ENCODE measurements at places on chromosomes 13 and 19.

DNA sequence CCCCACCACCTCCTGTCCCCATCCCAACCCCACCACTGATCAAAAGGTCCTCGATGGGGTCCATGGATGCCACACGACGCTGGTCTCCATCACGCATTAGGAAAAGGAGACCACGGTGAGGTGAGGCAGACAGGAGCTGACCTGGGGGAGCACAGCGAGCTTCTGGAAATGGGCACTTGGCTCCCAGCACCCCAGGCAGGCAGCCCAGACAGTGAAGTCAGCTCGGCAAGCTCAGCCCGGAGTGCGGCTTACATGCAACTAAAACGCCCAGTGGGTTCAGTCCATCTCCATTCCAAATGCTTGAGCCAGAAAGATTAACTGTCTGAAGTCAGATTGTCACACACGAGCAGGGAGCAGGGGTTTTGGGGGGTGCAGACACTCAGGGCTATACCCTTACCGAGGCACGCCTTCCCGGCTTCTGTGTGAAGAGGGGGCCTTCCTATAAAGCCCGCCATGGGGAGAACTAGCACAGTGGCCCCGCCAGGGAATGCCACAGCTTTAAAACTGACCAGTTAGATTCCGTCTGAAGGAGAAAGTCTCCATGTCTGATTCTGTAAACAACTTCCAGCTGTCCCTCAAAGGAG, 79.4 kb downstream of the SPACA7 start:
- no peak for DNase-seq

- no peak for DNase-seq
These were observed 3.2 kb downstream of the MAG start for GRCh38 chr19:35294859-35295791.

- no peak for DNase-seq
These were observed 1.8 kb downstream of the GADD45B start for GRCh38 chr19:2477732-2478191.

- DNase-seq = peak; percentile 60
These were observed 12.1 kb upstream of the FKRP start for GRCh38 chr19:46733690-46734292.

GRCh38 chr19:55098716-55099556, 18.5 kb downstream of the PPP1R12C start:
- DNase-seq = no peak

GRCh38 chr13:113152984-113153809, 5.3 kb upstream of the PROZ start:
- DNase-seq = no peak

GRCh38 chr19:46950526-46951170, 69.0 kb upstream of the NPAS1 start:
- no peak for DNase-seq

DNA sequence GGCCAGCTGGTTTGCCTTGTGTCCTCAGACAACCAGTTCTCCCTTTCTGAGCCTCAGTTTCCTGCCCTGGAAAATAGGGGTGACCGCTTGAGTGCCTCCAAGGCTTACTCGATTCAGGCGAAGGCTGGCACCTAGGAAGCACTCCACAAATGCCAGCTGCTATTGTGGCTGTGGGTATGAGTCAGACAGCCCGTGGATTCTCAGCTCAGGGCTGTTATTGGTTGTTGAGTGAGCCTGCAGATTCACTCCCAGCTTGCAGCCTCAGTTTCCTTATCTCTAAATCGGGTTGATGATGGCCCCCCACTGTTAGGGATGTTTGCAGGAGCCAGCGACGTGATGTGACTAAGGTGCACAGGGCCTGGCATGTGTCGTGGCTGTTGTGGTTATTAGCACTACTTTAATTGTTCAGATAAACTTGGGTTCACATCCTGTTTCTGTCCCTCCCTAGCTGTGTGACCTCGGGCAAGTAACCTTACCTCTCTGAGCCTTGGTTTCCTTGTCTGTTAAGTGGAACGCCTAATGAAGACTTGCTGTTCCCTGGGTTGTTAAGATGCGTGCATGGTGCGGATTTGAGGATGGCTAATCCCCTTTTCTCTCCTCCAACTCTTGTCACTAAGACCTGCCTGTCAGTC, 2.4 kb downstream of the MARK4 start:
- no peak for DNase-seq

DNA sequence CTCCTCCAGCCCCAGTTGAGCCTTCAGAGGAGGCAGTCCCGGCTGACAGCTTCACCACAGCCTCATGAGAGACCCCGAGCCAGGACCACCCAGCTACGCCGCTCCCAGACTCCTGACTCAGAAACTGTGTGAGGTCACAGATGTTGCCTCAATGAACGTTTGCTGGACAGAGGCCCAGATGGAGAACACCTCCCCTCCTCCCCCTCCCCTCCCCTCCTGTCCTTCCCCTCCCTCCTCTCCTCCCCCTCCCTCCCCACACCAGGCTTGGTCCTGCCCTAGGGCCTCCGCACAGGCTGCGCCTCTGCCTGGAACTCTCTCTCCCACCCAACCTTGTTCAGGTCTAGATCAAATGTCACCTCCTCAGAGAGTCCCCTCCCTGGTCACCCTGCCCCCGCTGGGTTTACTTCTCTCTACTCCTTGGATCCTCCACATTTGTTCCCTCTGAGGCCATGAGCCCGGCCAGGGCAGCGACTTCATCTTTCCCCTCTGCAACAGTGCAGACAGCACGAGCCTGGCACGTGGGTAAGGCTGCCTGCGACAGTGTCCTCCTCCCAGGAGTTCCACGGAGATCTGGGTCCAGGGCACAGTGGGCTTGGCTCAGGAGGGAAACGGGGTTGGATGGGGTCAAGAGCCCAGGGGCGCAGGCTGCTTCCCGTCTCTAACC, 17.4 kb downstream of the PIP5K1C start:
- DNase-seq = no peak

GRCh38 chr19:38736036-38736412, 8.2 kb downstream of the CAPN12 start:
- DNase-seq = no peak

DNA sequence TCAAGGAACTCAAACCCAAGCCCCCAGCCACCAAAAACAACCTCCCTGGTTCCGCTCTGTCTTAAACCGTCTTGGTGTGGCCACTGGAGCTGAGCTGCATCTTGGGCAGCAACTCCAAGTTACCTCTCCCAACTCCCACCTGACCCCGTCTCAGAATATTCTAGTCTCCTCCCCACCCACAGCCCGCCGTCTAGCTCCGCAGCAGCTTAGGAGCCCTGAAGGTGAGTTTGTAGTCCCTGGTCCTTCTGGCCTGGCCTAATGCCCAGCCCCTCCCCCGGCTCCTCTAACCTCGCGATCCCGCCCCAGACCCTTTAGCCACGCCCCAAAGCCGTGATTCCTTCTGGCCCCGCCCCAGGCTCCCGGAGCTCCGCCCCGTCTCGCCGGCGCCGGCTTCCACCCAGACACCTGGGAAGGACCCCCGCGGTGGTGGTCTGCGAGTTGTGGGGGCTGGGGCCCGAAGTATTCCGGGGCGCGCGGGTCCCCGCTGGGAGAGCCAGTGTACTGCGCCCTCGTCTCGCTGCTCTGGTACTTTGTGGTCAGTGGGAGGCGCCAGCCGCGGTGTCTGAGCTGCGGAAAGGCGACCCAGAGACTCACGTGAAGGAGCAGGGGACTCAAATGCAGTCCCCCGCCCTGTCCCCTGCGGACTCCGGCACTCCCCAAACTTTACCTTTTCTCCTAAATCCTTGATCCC, 2.5 kb upstream of the LHB start:
- DNase-seq = no peak

GRCh38 chr19:38139122-38139521, 84.9 kb downstream of the DPF1 start:
- no peak for DNase-seq

- DNase-seq = no peak
These were observed 28.3 kb downstream of the EFNA2 start for GRCh38 chr19:1313695-1314613.

- DNase-seq = no peak
These were observed 84.5 kb upstream of the FRY start for GRCh38 chr13:31947105-31947504.

DNA sequence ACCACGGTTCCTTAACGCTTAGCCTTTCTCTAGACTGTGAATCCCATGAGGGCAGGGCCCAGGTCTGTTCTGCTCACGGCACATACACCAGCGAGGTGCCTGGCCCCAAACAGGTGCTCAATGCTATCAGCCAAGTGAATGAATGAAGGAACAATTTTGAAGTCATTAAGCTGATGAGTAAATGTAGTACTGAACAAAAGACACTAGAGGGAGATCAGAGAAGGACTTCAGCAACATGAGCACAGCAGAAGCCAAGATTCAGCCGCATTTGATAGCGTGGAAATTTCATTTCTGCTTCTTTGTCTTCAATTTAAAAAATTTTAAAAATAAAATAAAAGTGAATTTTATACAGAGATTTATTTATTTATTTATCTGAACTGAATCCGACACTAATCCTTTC, 20.1 kb upstream of the MYO16 start:
- no peak for DNase-seq

DNA sequence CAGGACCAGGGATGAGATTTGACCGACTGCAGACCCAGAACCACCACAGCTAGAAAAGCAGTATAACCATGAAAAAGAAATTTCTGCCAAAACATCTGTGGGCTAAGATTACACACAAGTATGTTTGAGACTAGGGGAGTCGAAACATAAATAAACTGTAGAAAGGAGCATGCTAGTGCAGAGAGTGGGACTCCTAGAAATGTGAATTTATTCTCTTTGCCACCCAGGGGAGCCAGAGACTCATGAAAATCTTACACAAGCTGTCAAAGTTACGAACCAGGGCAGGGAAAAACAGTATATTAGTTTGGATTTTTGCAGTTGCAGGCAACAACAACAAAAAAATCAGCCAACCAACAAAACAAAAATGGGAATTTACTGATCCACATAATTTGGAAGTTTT, 12.3 kb upstream of the HSPH1 start:
- DNase-seq = no peak

- no peak for DNase-seq
These were observed 3.2 kb downstream of the ARHGAP35 start for GRCh38 chr19:46863818-46864629.

DNA sequence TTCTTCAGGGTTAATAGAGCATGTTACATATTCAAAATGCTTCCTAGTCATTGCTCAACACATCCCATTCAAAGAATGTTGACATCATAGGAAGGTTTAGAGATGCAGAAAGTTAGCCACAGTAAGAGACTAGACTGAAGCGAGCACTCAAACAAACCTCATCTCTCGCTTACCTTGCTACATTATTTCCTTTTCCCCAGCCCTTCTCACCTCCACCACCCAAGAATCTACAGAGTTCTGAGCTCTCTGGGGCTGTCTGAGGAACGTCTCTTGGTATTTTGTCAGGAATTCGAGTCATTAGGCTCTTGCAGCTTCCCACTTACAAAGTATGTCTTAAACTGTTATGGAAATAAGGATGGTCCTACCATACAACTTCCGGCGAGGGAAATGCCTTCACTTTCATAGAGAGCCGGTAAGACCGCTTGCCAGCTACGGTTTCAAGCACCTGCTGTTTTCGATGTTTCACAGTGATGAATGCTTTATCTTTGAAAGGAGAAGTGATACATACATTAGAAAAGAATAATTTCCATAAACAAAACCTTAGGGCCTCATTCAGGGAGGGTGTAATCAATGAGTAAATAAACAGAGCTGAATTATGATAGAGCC, 65.1 kb downstream of the FLT1 start:
- DNase-seq = no peak

DNA sequence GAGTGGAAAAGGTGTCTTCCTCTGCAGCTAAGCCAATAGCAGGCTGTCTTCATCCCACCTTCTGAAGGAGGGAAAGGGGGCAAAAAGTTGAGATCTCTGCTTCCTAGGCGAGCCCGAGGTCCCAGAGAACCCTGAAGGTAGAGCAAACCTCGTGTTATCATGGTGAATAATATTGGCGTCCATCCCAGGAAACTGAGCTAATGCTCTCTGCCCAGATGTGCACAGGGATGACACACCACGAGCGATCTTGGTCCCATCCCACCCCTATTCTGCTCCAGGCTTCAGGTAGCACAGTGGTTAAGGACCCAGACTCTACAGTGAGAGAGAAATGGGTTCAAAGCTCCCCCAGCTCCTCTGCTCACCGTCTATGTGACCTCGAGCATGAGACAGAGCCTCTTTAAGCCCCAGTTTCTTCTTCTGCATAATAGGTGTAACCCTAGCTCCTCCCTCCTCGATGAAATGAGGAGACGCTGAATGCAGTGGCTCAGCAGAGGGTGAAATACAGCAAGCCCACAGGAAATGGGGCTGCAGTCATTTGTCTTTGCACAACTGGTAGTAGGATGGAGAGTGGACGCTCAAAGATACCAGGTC, 9.9 kb upstream of the CEACAM20 start:
- DNase-seq = no peak

- DNase-seq = no peak
These were observed 34.1 kb downstream of the PSG5 start for GRCh38 chr19:43152214-43152613.

DNA sequence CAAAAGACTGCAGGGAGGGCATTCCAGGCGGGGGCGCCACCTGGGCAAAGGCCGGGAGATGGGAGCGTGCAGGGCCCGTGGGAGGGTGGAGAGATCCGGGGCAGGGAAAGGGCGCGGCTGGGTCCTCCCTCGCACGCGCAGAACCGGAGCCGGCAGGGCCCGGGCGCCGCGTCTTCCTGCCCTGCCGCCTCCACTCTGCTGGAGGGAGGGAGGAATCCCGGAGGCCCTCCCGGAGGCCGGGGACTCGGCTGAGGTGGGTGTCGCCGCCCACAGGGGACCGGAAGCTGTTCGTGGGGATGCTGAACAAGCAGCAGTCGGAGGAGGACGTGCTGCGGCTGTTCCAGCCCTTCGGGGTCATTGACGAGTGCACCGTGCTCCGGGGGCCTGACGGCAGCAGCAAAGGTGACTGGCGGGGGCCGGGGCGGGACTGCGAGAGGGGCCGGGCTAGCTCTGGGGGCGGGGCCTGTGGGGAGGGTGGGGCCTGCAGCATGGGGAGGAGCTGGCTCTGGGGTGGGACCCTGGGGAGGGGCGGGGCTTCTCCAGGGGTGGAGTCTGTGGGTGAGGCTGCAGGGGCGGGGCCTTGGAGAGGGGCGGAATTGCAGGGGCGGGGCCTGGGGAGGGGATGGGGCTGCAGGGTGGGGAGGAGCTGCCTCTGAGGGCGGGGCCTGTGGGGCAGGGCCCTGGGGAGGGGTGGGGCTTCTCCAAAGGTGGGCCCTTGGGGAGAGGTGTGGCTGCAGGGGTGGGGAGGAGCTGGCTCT, 51.3 kb downstream of the CELF5 start:
- peak; percentile 15 for DNase-seq

DNA sequence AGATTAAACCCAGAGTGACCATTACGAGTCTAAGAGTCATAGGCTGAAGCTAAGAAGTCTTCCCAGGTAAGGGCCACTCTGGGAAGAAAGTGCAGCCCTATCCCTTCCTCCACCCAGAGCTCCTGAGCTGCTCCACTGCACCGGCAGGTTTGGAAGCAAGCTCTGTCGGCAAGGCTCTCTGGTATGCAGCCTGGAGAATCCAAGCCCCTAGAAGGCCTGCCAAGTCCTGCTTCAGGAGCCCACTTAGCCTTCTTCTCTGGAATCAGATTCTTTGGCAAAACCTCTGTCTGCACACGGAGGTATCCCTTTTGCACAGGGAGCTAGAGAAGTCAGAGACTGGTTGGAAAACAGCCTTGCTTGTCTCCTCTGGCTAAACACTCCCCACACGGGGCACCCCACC, 58.5 kb downstream of the CEBPG start:
- no peak for DNase-seq

Data from GF-D8 (cell line).